DMS53 (cell line): ENCODE measurements at places on chromosomes 3 and 15.

DNA sequence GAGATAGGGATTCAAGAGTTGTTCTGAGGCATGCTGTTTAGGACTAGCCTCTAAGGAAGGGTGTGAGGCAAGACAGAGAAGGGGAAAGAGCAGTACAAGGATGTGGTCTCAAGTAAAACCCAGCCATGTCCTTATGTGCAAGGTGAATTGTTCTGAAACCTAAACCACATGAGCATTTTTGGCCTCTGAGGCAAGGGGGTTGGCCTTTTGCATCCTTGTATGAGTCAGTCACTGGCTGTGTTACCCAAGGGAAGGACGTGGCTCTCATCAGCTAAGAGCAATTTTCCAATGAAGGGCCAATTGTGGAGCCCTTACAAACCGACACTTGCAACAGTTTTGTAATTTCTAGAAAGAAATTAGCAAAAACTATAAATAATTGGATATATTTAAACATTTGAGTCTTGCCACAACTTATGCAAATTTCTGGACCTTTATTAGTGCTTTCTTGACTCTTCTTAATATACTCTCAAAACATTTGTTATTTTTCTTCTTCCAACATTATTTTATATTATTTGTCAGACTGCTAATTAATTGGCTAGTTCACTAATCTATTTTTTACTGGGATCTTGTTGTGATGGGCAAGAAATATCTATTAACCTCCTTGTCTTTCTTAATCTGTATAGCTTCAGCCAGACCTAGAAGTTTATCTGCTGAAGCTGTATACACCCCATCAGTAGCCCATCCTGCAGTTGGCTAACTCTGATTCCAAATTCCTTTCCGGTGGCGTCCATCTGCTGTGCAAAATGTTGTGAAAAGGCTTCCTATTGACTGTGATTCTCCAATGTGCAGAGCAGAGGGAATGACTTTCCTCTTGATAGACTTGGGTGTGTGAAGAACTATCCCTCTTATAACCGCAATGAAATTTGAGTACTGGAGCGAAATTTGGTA is 97.7 kb upstream of the P2RY1 start:
- DNase-seq = no peak

GRCh38 chr3:12705981-12706380 is 42.1 kb upstream of the RAF1 start:
- DNase-seq = no peak

- DNase-seq = no peak
Measured at GRCh38 chr15:92527197-92527596, 128.4 kb downstream of the FAM174B start.

DNA sequence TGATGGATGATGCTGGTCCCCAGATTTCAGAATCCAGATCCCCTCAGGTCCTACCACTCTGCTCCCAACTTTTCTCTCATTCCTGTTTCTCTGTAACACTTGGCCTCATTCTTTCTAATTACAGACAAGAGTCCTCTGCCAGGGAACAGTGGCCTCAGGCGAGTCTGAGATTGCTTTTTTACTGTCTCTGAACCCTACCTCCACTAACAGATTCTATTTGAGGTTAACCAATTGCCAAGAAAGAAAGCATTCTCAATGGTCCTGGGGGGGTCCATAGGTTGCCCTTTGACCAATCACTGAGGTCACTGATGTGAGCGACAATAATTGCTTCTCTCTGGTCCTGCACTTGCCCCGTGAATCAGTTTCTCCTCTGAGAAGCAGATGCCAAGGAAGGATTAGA is 145.2 kb upstream of the TMEM108 start:
- DNase-seq = no peak

DNA sequence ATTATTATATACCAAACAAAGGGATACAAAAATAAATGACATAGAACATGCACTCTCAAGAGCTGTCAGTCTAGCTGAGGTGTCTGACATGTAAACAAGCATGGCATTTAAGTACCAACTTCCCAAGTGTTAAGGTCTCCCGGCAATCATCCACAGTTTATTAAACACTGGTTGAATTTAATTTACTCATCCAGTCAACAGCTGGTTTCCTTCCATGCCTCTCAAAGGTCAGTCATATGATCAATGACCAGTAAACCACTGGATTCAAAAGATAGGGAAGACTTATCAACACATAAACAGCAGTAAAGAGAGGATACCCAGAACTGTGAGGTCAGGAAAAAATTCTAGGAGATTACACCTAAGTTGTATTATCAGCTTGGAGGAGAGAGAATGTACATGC is 80.4 kb downstream of the ADAM10 start:
- DNase-seq = peak; percentile 21

- peak; percentile 51 for DNase-seq
Measured at GRCh38 chr3:42683875-42684598, 1.3 kb upstream of the KLHL40 start.

GRCh38 chr15:64850778-64851502 is 9.2 kb downstream of the PLEKHO2 start:
- DNase-seq = no peak

DNA sequence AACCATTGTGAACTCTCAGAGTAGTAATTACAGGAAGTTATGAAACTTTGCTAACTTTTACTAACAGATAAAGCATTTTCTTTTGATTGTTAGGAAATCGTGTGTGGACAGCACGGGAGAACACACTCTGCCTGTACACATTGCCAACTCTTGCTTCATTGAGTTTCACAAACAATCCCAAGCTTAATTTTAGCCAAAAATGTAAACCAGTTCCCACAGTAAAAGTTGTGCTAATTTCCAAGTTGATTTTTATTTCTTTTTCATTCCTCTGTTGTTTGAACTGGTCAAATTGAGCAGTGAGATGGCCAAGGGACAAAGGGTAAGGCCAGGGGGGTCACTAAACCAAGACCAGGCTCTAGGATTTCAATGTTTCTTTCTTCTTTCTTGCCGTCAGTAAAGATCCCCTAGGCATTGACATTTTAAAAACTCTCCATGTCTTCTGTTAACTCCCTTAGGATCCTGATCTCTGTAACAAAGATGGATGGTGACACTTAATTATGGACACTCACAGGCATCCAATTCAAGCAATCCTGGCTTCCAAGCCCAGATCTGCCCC is 414.9 kb downstream of the RBMS3 start:
- no peak for DNase-seq

DNA sequence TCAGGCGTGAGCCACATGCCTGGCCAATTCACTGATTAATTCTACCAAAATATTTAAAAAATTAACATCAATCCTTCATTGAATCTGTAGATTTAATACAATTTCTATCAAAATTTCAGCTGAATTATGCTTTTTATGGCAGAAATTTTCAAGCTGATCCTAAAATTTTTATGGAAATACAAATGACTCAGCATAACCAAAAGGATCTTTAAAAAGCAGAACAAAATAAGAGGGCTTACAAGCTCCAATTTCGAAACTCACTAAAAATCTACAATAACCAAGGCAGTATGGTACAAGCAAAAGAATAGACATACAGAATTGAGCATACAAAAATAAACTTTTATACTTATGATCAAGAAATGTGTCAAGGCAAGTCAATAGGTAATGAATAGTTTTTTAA is 180.4 kb upstream of the CTNNB1 start:
- DNase-seq = no peak

DNA sequence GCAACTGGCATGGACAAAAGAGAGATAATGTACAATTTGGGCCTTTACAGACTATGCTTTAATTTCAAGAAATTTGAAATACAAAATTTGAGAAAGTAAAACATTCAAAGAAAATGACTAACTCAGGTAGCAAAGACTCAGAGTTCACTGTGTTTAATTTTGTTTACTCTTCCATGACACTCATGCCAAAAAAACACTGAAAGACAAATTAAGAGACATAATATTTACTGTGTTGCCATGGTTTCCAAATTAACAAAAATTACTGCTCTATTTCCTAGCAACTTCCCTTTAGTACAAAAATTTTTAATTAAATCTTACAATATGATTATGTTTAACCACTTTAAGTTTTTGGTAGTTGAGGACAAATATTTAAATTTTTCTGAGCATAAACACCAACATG is 29.6 kb downstream of the LRRFIP2 start:
- no peak for DNase-seq
